ENCODE measurements at places on chromosomes 3 and 15.
A peak's percentile ranks its signal among the peaks of the same experiment; 100 is the strongest.

DNA sequence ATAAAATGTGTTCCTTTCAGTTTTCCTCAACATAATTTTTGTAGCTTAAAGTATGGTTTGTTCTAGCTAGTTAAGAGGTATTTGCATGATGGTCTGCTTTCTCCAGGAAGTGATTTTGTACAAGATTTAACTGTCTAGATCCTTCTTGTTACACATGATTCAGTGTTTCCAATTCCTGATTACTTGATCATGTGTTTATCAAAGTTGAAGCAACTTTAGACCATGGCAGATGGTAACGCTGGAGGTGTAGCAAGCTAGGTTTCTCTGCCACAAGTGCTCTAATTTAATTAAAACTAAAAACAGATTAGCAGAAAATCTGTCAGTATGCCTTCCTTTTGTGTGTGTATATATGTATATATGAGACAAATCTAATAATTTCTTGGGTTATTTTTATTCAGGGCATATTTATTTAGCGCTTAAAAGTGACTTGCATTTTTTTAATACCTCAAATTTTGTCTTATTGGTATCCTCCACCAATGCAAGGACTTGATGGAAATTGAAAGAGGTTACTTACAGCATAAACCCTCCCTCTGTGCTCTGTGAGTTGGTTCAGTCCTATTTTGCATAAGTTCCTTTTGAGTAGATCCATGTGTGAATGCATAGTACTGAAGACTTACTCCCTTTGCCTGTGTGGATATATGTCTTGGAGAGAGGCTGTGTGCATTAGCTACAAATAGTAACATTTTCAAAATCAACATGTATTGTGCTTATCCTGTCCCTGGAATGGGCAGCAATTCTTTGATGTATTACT is 157.3 kb upstream of the CGNL1 start:
- no peak for DNase-seq

- DNase-seq, result no peak
Observed at GRCh38 chr3:17459470-17459993, 282.9 kb downstream of the TBC1D5 start.

GRCh38 chr15:50977162-50977561 is 68.7 kb downstream of the AP4E1 start:
- no peak for DNase-seq

DNA sequence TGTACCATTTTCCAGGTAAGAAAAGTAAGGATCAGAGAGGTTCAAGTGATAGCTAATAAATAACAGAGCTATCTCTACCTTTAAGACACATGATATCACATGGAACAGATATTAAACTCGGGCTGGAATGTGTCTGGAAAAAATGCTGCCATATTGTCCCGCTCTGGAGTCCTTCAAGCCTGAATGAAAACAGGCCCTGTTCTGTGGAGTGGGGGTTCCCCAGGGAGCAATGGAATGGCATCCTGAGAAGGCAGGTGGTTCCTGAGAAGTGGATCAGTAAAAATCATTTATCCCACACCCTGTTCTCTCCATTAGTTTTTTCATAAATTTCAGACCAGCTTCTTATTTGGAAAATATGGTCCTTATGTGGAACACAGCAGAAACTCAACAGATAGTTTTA is 57.3 kb upstream of the PRTG start:
- DNase-seq, result no peak

DNA sequence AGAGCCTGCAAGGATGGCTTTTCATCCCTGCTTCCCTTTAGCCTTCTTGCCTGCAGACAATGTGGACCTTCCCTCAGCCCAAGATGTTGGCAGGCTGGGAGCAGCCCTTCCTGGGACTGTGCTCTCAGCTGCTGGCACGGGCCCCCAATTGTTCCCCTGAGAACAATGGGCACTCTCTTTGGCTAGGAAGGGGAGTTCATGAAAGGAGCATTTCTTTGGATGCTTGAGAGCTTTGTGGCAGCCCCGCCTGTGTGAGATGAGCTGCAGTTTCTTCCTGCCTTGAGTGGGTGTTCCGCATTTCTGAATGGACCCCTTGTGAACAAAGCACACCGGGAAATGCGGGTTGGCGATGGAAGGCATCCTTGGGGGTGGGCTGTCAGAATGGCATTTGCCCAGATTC is 35.0 kb upstream of the BSN start:
- no peak for DNase-seq

- no peak for DNase-seq
Observed at GRCh38 chr3:105832644-105833043, 36.2 kb downstream of the CBLB start.

GRCh38 chr3:39347586-39347876 is 18.0 kb downstream of the CCR8 start:
- no peak for DNase-seq

DNA sequence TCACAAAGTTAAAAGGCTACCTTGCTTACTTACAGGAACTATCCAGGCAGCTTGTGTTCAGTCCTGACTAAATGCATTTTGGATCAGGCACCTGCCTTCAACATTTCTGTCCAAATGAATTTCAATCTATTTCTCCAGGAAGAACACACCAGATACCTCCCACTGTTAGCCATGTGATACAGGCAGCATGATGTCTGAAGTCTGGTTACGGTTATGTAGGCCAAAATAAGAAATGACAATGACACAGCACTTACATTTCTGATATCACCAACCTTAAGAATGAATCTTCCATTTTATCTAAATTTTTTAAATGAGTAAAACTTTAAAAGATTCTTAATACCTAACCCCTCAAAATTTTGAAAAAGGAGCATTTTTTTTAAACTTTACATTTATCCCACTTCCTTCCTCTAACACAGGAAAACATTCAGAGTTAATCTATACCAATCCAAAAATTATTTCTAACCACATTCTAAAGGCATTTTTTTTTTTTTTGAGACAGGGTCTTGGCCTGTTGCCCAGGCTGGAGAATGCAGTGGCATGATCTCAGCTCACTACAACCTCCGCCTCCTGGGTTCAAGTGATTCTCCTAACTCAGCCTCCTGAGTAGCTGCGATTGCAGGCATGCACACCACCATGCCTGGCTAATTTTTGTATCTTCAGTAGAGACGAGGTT is at the start of gene MAP4:
Gene MAP4 (minus strand): TSS at position 116 of the 673 bp plus-strand sequence. CDS start 17,556 bp downstream, outside the sequence.
- DNase-seq, result no peak

DNA sequence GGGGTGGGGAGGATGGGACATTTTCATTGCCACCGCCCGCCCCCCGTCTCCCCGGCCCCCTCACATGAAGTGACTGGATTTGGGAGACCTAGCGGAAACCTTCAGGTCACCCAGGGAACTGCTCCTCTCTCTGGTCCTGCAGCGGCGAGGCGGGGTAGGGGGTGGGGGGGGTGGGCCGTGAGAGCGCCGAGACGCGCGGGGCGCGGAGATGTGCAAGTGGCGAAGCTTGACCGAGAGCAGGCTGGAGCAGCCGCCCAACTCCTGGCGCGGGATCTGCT is 712 bp upstream of the MME start:
- peak; percentile 54 for DNase-seq

DNA sequence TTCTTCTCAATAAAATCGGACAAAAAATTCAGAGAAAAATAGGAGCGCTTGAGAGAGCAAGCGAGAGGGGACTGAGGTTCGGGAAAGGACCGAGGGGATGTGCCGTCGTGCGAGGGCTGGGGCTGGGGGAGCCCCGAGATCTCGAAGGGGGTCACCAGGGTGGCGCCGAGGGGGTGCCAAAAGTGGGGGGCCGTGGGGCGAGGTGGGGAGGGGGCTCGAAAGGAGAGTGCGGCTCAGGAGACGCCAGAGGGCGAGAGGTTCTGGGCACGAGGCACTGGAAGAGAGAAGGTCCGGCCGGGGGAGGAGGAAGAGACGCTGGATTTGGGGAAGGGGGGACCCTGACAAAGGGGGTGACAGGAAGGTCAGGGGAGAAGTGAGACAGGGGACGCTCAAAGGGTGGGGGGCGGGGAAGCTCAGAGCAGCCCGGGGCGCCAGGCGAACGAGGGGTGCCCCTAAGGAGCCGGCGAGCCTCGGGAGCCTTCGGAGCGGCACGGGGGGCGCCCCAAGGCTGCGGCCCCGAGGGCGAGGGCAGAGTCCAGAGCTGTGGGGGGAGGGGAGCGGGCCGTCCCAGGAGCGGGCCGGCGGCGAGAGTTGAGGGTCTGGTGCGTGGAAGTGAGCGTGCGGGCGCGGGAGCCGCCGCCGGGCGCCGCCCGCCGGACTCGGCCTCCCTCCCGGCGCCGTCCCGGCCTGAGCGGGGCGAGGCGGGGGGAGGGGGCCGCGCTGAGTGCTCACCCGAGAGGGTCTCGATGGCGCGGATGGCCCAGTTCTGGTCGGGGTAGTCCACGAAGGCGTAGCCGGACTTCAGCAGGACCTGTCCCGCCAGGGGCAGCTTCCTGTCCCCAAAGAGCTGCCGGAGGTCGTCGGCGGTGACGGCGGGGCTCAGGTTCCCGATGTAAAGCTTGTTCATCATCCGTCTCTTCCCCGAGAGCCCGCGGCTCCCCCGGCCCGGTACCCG is 514 bp downstream of the IGF2BP2 start:
- peak; percentile 48 for DNase-seq

GRCh38 chr15:85044251-85044853 is 62.7 kb downstream of the PDE8A start:
- DNase-seq, result peak; percentile 74

DNA sequence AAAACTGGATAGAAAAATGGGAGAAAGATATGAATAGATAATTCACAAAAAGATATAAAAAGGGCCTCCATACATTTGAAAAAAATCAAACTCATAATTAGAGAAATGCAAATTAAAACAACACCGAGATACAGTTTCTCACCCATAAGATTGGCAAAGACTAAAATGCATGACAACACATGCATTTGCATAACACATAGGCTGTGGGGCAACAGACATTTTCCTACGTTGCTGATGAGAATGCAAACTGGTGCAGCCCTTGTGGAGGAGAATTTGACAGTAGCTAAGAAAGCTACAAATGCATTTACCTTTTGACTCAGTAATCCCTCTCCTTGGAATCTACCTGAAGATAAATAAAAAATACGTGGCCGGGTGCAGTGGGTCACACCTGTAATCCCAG is 11.4 kb upstream of the CAND2 start:
- no peak for DNase-seq
